ENCODE measurements at places on chromosomes 7 and 10.

- no peak for DNase-seq
Measured at GRCh38 chr10:95297402-95297801, 6.6 kb upstream of the PDLIM1 start.

GRCh38 chr10:121404611-121405010 lies 193.6 kb downstream of the FGFR2 start:
- no peak for DNase-seq

DNA sequence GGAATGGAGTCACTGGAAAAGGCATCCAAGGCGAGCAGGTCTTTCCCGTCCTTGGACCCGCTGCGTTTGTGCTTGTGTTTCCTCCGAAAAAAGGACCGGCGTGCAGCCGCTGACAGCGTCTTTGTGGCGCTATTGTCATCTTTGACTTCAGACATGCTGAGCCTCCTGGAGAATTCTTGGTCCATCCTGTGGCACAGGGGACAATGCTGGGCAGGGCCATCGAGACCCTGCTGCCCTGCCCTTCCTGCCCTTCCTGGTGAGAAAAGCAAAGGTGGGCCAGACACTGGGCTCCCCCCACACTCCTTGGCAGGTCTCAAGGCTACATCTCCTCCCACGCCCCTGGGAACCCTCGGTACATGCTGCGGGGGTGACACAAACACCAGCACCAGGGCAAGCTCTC lies 120.9 kb downstream of the DLG5 start:
- no peak for DNase-seq

- no peak for DNase-seq
Measured at GRCh38 chr10:50604049-50604640, 19.6 kb downstream of the SGMS1 start.

DNA sequence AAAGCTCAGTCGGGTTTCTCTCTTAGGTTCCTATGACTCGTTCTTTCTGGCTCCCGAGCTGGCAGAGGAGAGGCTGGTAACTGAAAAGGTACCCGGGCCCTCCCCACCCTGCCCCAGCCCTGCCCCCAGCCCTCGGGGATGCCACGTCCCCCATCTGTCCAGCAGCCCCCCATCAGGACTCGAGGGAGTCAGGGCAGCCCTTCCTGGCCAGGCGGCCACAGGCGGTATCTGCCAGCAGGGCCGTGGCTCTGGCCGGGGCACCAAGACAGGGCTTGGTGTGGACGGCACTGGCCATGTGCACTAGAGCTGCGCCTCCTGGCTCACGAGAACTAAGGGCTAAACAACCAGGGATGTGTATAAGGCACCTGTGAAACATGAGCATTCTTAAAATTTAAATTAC lies 29.7 kb downstream of the KNDC1 start:
- no peak for DNase-seq

GRCh38 chr10:127392351-127393235 lies 156.5 kb upstream of the NPS start:
- no peak for DNase-seq

DNA sequence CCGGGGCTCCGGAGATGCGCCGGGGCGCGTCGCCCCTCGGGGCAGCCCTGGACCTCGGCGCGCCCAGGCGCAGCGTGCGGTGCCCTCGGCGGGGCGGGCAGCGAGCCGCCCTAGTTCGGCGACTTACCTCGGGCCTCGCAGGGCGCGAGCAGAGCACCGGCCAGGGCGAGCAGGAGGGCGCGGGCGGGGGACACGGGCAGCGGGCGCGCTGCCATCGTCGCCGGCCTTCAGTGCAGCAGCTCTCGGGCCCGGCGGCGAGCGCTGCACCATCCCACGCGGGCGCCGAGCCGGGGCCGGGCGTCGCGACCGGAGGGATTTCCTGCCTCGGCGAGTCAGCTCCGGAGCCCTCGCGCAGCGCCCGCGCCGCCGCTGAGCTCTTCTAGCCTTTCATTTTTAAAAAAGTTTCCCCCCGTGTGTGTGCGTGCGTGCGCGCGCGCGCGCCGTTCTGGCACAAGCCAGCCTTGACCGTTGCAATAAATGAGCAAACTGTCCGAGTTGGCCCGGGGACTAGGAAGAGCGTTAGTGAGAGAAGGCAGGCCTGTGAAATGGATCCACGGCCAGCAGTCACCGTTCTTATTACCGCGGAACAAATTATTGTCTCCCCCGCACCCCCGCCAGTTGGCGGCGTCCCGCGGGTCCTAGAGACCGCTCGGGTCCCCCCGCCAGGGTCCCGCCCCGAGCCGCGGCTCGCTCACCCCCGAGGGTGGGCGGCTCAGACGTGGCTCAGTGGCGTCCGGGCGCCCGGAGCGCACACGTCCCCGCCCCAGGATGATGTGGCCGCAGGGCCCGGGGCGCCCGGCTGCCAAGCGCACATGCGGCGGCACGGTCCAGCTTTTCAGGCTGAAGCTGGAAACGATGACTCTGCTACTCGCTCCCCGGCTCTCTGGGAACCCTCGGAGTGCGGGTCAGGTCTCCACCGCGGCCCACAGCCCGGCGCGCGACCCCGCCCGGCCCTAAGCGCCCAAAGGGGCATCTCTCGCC lies at the start of gene ADAM12:
ADAM12 (minus strand) TSS at position 547 of the 981 bp plus-strand sequence; CDS start at position 215, 332 bp downstream.
- no peak for DNase-seq

DNA sequence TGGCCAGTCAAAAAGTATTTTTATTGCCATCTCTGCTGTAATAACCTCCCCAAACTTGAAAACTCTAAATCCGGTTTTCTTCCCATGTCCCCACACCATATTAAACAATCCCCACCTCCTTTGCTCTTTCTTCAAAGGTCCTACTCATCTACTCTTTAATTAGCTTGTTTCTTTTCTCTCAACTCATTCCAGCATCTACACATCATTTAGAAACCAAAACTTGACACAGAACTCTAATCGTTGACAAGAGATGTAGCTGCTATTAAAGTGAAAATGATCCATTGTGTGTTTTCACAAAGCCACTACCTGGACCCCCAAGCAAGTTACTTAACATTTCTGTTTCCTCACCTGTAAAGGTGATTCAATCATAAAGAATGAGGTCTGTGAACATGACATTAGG lies 436.3 kb upstream of the NPVF start:
- DNase-seq: no peak

Data from stimulated activated CD8-positive, alpha-beta memory T cell treated with anti-CD3 and anti-CD28 coated beads, Interleukin-2, amount 100 ng/mL, for 48 hours (primary cell).